ENCODE measurements at places on chromosomes 13 and 19. TPM values are rescaled to one million over a fixed set of nuclear protein-coding genes. Genes with fewer than 3 reads are reported as not detected.

The UBXN6 gene
- total RNA-seq, result 54.4 TPM

The IGFL2 gene
- total RNA-seq, result 1.3 TPM

The CACNA1A gene
- total RNA-seq, result 0.06 TPM

The ZBTB32 gene
- total RNA-seq, result not detected

The IRGC gene
- not detected for total RNA-seq

The KLF1 gene
- total RNA-seq, result 0.11 TPM

The ZNF700 gene
- total RNA-seq, result 0.27 TPM

The MYO1F gene
- total RNA-seq, result 0.39 TPM

The GSK3A gene
- total RNA-seq, result 161 TPM

The CGB8 gene
- total RNA-seq, result 2.7 TPM

The ANKRD27 gene
- total RNA-seq, result 37.4 TPM

The ELF1 gene
- total RNA-seq, result 53.4 TPM

The SULT2B1 gene
- 17.2 TPM for total RNA-seq

The NPAS1 gene
- total RNA-seq, result 5.8 TPM

The LYL1 gene
- 0.69 TPM for total RNA-seq

The FREM2 gene
- total RNA-seq, result not detected

The KEAP1 gene
- 56.6 TPM for total RNA-seq

The NOVA2 gene
- total RNA-seq, result 1.3 TPM

The RNF113B gene
- total RNA-seq, result not detected

The CATSPERD gene
- total RNA-seq, result not detected

The TJP3 gene
- total RNA-seq, result 0.47 TPM

The NDUFA11 gene
- 268 TPM for total RNA-seq

The ADPRHL1 gene
- 17.4 TPM for total RNA-seq

The EMP3 gene
- 538 TPM for total RNA-seq

The TMEM38A gene
- 0.94 TPM for total RNA-seq

The VSTM1 gene
- total RNA-seq, result 0.23 TPM

The TTYH1 gene
- total RNA-seq, result not detected

The MYO9B gene
- 33.4 TPM for total RNA-seq

The SYT3 gene
- total RNA-seq, result 0.59 TPM

The SIRT2 gene
- total RNA-seq, result 33.5 TPM

The APC2 gene
- 1.6 TPM for total RNA-seq
